NCI-H2029 (cell line): ENCODE measurements at places on chromosomes 3 and 15.
A peak's percentile ranks its signal among the peaks of the same experiment; 100 is the strongest.

- DNase-seq = no peak
Measured at GRCh38 chr15:27639595-27639994, 459.5 kb downstream of the OCA2 start.

GRCh38 chr3:187450431-187451190 is 82.4 kb downstream of the RTP4 start:
- DNase-seq = no peak

DNA sequence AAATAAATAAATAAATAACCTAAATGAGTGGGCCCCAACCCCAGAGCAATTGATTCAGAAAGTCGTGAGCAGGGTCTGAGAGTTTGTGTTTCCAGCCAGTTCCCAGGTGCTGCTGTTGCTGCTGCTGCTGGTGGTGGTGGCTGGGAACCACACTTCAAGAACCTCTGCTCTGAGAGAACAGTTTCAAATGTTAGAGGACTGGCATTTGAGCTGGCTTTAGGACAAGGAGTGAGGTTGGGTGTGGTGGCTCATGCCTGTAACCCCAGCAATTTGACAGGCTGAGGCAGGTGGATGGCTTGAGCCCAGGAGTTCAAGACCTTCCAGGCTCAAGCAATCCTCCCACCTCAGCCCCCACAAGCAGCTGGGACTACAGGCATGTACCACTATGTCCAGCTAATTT is 123.1 kb upstream of the UBE2E1 start:
- no peak for DNase-seq

DNA sequence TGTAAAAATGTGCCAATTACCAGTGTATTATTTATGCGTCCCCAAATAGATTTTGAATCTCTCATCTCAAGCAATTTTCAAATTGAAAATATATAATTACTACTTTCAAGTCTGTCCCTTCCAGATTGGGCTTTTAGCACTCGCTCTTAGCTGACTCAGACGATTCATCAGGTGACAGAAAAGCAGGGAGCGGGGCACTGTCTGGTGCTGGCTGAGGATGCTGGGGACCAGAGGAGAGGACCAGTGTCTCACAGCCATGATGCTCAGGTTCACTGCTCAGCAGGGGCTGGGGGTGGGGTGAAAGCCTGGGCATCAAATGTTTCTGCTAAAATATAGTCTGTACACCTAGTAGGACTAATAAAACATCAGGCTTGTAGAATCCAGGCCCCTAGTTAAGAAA is 199.9 kb downstream of the GABRG3 start:
- DNase-seq = no peak

- DNase-seq = no peak
Measured at GRCh38 chr3:100561459-100562158, 47.8 kb upstream of the ADGRG7 start.

GRCh38 chr3:50161320-50161719 is 6.2 kb downstream of the SEMA3F start:
- DNase-seq = no peak

GRCh38 chr3:179603831-179604230 is 607 bp downstream of the MRPL47 start:
- DNase-seq = no peak

DNA sequence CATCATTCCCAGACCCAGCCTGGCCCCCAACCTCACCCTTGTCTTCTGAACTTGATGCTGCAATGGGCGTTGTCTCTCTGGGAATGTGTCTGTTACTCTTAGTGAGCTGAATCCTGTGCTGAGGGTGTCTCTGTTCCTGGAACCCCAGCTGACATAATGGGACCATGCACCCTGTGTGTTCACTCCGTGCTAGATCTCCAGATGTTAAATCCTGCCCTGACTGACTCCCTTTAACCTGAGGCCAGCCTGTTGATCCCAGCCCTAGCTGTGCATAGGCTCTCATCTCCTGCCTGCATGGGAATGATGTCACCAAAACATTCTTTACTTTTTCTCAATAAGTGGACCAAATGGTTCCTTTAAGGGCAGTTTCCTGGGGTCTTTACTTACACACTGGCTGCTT is 48.0 kb upstream of the UMPS start:
- no peak for DNase-seq

- no peak for DNase-seq
Measured at GRCh38 chr15:68494573-68495110, 62.7 kb upstream of the ITGA11 start.

GRCh38 chr3:88369337-88369736 is 219.6 kb downstream of the C3orf38 start:
- no peak for DNase-seq

DNA sequence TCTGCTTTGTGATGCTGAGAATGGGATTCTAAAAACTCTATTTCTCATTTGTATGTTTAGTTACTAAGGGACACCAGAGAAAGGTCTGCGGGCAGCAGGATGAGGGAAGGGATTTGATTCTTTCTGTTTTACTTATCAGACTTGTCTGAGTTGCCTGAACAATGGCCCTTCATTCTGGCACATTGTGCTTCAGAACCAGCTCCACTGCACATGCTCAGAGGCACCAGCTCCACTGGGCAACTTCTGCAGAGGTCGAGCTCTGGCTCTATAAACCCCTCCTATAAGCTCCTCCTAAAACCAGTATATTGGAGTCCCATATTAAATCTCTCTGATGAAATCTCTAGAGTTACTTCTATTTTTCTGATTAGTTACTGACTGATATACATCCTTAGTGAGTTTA is 453.2 kb upstream of the CDIN1 start:
- DNase-seq = no peak

- peak; percentile 26 for DNase-seq
Measured at GRCh38 chr3:126469479-126469878, 6.2 kb downstream of the ZXDC start.

- no peak for DNase-seq
Measured at GRCh38 chr15:65583701-65584100, 27.2 kb downstream of the INTS14 start.

DNA sequence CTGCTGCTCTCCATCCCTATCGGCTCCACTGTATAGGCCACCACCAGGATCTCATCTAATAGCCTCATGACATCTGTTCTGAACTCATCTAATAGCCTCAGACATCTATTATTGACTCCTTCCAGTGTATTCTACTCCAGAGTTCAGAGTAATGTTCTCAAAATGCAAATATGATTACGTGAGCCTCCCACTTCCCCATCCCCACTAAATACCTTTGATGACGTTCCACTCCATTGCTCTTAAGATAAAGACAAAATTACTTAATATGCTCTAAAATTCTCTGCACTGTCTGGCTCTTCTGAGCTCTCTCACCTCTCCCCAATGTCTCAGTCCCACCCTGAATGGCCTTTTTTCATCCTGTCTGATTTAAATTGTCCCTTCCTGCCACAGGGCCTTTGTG is 94.7 kb downstream of the SAMMSON start:
- DNase-seq = no peak

- DNase-seq = no peak
Measured at GRCh38 chr3:127781411-127782001, 40.8 kb downstream of the MGLL start.

DNA sequence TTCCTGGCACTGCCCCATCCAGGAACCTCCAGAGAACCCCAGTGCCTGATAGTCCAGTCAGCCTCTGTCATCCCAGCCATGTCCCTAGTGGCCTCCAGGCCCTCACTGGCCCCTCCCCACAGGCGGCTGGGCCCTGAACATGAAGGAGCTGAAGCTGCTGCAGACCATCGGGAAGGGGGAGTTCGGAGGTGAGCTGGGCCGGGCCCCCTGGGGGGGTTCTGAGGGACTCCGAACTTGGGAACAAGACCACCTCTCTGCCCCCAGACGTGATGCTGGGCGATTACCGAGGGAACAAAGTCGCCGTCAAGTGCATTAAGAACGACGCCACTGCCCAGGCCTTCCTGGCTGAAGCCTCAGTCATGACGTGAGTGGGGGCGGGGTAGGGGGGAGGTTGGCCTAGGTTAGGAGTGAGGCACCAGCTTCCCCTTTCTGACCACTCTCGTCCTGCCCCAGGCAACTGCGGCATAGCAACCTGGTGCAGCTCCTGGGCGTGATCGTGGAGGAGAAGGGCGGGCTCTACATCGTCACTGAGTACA is 12.0 kb upstream of the LMAN1L start:
- no peak for DNase-seq

DNA sequence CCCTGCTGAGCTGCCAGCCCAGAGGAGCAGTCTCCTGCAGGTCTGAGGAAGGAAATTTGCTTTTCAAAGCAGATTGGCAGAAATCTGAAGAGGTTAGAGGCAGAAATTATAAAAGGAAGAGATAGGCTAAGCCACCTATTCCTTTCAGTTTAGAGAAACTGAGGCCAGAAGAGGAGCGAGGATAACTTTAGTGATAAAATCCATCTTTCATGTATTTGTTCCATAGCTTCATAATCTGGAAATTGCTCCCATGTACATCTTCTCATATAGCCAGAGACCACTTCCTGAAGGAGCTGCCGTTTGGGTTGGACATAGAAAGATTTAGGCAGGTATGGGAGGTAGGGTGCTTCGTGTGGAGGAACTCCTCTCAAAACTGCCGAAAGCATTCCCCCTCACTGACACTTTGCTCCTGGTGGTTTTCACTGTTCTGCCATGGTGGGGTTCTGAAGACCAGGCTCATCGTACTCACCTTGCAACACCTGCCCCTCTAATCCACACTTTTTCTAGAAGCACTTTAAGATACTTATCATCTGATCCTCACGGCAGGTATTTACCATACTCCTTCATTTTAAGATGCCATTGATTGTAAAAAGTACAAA is 670 bp upstream of the ACAP2 start:
- DNase-seq = peak; percentile 52

- DNase-seq = no peak
Measured at GRCh38 chr3:191301782-191302411, 27.3 kb upstream of the CCDC50 start.

DNA sequence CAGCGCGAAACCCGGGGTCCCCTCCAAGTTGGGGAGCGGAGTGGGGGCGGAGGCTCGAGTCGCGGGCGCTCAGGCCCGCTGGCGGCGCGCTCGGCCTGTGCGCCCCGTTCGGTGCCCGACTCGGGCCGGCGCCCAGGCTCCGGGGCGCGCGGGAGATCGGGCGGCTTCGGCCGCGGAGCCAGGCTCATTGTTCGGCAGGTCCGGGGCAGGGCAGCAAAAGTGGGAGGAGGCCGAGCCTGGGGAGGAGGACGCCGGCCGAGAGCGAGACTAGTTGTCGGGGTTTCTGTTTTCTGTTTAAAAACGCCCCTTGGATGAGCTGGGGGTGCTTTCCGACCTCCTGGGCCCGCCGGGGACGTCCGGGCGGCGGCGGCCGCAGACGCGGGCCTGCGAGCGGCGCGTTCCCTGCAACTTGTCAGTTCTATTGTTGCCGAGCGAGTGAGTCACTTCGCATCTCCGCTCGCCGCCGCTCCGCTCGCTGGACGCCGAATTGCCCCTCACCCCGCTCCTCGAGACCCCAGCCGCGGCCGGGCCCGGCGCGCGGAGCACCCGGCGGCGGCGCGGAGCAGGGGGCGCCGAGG is 676 bp downstream of the TCF12 start:
- peak; percentile 3 for DNase-seq

- peak; percentile 62 for DNase-seq
Measured at GRCh38 chr3:14124223-14124614, 451 bp downstream of the CHCHD4 start.

GRCh38 chr3:72042397-72043203 is 257.7 kb upstream of the PROK2 start:
- DNase-seq = no peak

DNA sequence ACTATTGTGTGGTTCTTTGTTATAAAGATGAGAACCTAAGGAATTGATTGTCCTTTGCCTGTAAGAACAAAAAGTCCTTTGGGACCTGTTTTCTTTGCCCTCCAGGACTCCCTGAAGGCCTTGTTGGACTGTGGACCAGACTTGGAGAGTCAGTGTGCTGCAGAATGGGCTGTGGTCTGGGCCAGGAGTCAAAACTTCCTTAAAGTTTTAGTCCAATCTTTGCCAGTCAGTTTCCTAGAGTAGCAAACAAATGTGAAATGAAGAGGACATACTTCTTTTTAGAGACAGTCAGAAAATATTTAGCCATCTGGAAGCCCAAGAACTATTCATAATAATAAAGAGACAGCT is 45.4 kb downstream of the PDE8A start:
- DNase-seq = no peak

DNA sequence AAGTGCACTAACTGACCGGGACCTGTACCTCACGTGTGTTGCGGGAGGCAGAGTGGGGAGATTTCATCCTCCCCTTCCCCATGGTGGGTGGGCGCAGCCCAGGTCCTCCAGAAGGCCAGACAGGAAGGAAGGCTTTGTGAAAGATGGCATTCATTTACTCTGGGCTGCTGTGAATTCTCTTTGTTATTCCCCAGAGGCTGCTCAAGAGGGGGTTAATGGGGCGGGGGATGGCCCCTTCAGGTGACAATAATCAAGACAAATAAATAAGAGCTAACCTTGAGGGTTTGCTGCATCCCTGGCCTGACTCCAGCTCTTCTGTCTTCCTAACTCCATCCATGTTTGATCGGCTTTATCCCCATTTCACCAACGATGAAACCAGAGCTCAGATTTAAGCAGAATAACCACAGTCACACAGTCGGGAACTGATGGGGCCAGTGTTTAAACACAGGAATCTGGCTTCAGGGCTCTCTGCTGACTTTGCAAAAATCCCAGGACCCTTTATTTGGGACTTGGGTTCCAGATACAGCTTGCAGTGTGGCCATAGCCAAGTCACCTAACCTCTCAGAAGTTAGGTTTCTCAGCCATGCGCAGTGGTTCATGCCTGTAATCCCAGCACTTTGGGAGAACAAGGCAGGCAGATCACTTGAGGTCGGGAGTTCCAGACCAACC is 16.5 kb downstream of the PIF1 start:
- no peak for DNase-seq

GRCh38 chr3:41202075-41202833 is 2.9 kb downstream of the CTNNB1 start:
- DNase-seq = no peak

DNA sequence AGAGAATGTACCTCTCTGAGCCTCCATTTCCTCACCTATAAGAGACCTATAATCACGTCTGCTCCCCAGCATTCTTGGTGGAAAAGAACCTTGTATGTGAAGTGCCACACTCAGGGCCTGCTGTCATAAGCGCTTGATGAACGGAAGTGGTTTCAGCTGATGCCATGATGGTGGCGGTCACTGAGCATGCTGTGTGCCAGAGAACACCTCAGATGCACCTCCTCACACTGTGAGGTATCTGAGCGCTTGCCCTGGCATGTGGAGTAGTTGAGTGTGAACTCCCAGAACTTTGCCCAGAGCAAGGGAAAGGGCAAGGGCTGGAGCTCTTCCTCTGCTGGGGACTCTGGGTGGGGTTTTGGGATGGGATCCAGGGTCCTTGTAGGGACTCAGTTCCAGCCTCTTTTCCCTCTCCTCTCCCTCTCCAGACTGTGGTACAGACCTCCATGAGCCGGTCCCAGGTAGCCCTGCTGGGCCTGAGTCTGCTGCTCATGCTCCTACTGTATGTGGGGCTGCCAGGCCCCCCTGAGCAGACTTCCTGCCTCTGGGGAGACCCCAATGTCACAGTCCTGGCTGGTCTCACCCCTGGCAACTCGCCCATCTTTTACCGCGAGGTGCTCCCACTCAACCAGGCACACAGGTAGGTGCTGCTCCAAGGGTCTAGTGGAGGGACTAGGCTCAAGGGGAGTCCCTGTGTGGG is 2.7 kb downstream of the ABHD14A start:
- DNase-seq = no peak

GRCh38 chr15:55349282-55349681 is 30.3 kb downstream of the PIGB start:
- DNase-seq = no peak

- DNase-seq = no peak
Measured at GRCh38 chr3:147369231-147369630, 37.1 kb downstream of the ZIC4 start.
